ENCODE measurements at places on chromosomes 2 and 18.

GRCh38 chr2:174748948-174749347, 15.3 kb downstream of the CHRNA1 start:
- ATAC-seq: no peak

DNA sequence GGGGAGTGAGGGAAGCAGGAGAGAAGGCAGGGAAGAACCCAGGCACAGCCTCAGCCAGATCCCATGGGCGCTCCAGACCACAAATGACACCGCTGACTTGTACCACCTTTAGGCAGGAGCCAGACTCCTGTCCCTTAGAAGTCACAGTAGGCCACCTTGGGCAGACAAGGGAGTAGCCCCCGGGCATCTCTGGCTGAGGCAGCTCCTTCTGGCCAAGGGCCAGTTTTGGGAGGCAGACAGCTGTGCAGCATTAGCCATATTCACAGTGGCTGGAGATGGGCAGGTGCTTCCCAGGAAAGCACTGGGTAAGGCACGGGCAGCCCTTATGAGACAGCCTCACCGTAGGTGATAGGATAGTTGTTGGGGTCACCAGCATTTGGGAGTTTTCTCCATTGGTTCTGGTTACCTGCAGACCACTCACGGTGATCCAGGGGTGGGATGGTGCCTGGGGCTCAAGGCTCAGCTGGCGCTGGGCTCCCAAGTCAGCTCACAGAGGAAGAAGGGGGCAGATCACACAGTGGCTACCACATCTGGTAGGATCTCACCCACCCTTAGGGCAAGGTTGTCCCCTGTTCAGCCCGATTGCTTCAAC, 2.1 kb downstream of the ASTL start:
- no peak for ATAC-seq

GRCh38 chr2:74760875-74761630, 72.9 kb upstream of the HK2 start:
- no peak for ATAC-seq

DNA sequence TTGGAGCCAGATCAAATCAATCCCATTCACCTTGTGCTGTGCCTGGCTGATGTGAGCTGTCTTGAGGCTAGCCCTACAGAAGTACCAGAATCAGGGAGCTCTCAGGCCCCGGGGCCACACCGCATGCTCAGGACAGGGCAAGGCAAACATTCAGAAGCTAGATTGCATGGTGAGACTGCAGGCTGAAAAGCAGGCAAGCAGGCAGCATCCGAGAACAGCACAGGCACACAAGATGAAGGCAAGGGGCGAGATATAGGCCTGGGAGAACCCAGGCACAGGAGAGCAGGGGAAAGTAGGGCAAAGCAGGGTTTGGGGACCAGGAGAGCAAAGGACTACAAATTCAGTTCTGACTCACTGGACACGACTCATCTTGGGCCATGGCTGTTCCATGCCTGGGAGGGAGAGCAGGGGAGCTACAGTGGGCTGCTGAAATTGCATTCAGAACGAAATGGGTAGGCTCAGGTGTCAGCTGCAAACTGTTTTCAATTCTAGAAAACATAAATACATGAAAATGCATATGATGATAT, 59.6 kb downstream of the GALNT14 start:
- no peak for ATAC-seq

GRCh38 chr2:201882353-201883090, 76.2 kb downstream of the CDK15 start:
- no peak for ATAC-seq

GRCh38 chr2:205177546-205177945, 504.8 kb upstream of the NRP2 start:
- ATAC-seq: no peak

- no peak for ATAC-seq
These were observed 67.3 kb upstream of the RMDN2 start for GRCh38 chr2:37857575-37858399.

- ATAC-seq: no peak
These were observed 33.6 kb upstream of the B3GNT7 start for GRCh38 chr2:231361701-231362554.

DNA sequence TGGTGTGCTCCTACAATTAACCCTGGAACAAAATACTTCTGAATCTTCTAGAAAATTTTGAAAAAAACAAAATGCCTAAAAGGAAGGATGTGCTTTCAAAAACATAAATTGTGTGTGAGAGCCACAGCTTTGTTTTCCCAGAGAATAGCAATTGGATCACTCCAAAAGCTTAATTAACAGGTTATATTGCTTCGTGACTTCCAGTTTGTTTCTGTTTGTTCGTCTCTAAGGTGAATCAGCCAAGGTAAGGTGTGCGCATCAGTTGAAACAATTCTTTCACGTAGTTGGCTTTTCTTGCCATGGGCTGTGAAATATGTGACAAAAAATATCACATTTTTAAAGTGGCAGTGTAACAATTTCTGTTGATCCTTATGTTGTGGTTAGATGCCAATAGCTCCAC, 90.3 kb upstream of the BARD1 start:
- no peak for ATAC-seq

DNA sequence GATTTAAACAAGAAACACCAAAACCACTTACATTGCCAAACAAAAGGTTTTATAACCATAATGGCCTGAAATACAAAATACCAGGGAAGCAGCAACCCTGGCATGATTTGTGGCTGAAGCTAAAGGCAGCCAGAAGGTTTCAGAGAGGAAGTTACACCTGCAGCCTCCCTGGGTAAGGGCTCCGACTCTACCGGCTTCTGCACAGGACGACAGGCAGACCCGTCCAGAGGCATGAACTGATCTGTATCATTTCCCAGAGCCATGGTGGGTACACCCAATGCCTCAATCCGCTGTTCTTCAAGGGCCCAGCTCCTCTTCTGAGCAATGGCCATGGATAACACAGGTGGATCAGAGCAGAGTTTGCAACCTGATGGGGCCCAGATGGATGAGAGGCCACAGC, 71.6 kb downstream of the PXDN start:
- ATAC-seq: no peak

DNA sequence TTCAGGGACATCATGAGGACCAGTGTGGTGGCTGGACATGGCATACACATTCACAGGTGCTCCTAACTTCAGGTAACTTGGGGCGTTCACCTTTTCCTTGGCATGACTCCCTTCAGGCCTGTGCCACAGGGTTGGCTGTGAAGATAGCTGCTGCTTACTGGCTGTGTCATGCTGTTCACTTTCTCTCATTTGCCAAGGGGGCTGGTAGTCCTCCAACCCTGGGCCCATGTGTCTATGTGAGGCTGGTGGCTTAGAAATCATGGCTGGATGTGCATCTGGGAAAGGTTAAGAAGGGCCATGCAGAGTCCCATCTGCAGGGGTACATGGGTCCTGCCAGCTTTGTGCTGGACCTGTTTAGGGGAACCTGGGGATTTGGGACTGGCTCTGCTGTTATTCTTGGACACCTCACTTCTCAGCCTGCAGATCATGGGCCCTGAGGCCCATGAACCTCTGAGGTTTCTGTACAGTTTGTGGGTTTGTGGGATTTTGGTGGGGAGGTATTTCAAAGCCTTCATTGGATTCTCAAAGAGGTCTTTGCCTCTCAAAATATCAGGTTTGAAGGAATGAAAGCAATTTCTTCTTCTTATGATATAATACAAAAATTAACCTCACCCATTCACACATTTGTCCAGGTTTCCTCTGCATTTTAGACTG, 62.9 kb downstream of the FHOD3 start:
- ATAC-seq: no peak

GRCh38 chr2:82790206-82791021, 1668.7 kb downstream of the SUCLG1 start:
- no peak for ATAC-seq

DNA sequence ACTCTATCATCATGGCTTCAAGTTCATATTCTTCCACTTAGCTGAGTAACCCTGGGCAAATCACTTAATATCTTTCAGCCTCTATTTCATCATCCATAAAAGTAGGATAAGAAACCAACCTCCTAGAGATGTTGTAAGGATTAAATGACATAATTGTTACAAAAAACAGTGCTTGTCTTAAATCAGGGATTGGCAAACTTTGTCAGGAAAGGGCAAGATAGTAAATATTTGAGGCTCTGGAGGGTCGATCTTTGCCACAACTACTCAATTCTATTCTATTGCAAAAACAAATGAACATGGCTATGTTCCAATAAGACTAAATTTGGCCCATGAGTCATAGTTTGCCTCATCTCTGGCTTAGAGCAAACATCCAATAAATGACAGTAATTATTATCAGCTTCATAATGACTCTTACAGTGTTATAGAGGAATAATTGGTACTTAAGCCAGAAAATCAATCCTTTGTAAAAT, 184.7 kb downstream of the SATB2 start:
- ATAC-seq: no peak

DNA sequence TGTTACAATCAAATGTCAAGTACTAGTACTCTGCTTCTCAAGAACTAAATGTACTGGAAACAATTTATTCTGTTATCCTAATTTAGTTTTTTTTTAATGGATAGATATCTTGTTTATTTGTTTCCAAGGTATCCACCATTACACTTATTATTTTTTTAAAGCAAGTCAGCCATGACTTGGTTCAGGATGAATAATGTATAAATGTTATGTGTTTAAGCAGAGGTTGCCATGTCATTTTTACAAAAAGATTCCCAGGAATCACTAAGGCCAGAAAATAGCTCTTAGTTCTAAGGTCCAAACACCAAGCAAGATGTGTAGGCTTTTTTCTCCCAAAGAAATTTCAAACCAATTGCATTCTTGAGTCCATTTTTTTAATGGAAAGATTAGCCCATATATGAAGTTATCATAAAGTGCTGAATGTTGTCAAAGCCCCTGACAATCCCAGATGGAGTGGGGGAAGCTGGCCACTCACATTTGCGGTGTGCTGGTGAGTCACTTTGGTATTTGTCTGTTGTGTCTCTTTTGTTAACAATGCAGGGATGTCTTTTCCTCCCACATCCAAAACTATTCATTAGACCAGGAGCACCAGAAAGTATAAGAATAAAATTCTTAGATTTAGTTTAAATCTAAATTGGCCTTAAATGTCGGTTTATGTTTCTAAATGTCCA, 158.9 kb downstream of the COL6A3 start:
- no peak for ATAC-seq

GRCh38 chr2:202717598-202718310, 83.0 kb downstream of the FAM117B start:
- ATAC-seq: no peak

DNA sequence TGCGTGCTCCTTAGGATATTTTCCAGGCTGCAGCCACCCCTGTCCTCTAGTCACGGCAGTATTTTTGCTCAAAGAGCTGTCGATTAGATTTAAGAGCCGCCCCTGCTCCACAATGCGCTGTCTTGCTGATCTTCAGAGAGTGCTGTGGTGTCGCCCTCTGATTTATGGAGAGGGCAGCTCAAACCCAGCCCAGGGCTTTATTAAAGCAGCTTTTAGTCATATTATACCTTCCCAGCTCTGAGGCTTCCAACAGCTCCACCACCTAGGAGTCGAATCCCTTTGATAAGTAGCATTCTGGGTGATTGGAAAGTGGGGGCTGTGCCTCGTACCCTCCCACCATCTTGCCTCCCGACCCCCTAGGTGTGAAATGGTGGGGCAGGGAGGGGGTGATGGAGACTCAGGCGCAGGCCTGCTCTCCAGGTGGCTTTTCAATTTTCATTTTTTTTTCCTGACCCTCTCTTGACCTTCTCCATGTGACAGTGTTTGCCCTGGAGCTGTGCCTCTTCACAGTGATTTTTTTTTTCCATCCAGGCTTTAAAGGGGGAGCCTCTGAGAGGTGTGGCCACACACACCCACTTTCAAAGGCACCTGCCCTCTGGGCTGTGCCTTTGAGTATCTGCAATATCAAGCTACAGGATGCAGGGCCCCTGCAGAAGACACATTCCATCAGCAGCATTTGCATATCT, 53.1 kb upstream of the NRP2 start:
- ATAC-seq: no peak

DNA sequence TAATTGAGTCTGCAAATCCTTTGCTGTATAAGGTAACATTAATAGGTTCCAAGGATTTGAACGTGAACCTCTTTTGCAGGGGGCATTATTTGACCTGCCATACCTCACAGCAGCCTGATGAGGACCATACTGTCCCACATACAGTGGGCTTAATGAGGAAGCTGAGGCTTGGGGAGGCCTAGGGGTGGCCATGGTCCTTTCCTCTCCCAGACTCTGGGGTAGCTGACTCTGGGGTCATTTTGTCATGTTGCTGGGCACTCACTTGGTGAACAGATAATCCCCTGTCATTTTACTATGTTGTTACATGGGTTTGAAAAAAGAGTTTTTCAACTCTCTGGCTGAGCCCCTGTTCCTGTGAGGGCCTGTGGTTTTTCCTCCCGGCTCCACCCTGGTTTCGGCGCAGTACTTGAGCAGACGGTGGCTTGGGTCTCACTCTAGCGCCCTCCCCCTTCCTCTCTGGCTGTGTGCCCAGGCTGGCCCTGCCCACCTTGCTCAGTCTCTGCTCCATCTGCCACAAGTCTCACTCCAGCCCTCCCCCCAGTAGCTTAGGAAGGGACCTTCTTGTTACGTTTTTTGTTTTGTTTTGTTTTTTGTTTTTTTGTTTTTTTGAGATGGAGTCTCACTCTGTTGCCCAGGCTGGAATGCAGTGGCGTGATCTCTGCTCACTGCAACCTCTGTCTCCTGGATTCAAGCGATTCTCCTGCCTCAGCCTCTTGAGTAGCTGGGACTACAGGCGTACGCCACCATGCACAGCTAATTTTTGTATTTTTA, 21.0 kb downstream of the INPP4A start:
- peak; percentile 58 for ATAC-seq

GRCh38 chr2:171084128-171084527, 76.6 kb downstream of the TLK1 start:
- no peak for ATAC-seq

DNA sequence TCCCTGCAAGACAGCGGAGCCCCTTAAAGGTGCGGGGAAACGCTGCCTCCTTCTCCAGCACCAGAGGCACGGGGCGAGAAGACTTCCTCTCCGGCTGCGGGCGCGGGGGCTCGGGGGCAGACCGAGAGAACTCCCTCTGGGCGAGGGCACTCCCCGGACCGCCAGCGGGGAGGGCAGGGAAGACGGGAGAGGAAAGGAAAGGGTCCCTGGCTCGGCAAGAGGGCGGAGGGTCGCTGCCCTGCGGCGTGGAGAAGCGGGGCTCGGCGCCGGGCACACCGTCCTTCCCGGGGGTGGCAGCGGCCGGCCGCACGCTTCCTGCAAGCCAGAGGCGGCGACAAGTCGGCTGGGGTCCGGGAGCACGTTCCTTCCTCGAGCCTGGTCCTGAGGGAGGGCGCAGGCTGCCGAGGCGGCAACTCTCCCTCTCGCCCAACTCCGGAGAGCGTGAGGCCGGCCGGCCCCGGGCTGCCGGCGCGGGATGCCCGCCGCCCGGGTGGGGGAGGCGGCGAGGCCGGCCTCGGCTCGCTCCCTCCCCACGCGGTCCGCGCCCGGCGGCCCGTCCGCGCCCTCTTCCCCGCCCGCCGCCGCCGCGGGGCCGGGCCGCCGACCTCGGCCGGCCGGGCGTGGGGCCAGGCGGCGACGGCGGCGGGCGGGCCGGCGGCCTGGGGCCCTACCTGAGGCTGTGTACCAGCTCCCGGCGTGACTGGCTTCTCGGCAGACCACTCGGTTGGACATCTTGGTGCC, 1.1 kb downstream of the MEMO1 start:
- ATAC-seq: peak; percentile 33

GRCh38 chr18:3514312-3515216, 64.6 kb downstream of the TGIF1 start:
- no peak for ATAC-seq

GRCh38 chr2:214724741-214725140, 84.7 kb downstream of the BARD1 start:
- no peak for ATAC-seq

GRCh38 chr2:106745468-106745867, 140.5 kb downstream of the ST6GAL2 start:
- no peak for ATAC-seq
